ENCODE measurements at places on chromosomes 5 and 9.
A peak's percentile ranks its signal among the peaks of the same experiment; 100 is the strongest.

DNA sequence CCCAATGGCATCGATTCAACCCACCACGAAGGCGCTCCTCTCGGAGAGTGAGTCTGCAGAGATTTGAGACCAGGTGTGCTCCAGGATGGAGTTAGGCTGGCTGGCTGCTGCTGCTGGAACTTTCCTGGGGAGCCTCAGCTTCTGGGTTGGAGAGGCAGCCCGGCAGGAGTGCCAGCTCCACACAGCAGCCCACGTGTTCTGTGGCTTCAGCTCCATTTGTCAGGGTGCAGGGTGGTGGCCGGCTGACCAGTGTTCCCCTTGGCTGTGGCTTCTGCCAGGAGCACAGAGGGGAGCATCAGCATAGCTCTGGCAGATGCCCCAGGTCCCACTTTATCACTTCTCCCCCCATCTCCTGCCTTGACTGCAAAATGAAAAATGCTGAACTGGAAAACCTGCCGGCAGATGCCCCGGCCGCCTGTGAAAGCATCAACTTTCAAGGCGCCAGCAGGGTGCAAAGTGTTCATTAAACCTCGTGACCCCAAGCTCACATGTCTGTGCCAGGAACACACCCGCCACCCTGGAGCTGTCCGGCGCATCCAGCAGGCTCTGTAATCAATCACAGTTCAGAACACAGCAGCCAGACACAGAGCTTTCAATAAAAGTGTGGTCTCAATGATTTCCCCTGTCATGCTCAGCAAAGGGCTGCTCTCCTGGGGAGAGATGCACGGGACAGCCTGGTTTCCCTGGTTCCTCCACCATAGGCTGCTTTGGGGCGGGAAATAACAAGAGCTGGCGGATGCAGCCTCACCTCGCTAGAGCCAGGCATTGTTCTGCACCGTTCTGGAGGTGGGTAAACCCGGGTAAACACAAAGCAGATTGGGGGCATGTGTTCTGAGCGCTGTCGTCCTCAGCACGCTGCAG lies 53.2 kb downstream of the TRIP13 start:
- no peak for DNase-seq

GRCh38 chr5:34043099-34043876 lies at the start of gene C1QTNF3:
C1QTNF3 (minus strand) TSS chr5:34043213; CDS start chr5:34043125, 88 bp downstream.
- no peak for DNase-seq

- no peak for DNase-seq
Observed at GRCh38 chr5:94675965-94676618, 57.6 kb downstream of the SLF1 start.

- DNase-seq: no peak
Observed at GRCh38 chr5:102911973-102912372, 156.9 kb downstream of the PAM start.

GRCh38 chr9:26326563-26326962 lies 566.0 kb downstream of the CAAP1 start:
- DNase-seq: peak; percentile 43

GRCh38 chr9:76512826-76513225 lies 53.8 kb downstream of the GCNT1 start:
- DNase-seq: peak; percentile 43

DNA sequence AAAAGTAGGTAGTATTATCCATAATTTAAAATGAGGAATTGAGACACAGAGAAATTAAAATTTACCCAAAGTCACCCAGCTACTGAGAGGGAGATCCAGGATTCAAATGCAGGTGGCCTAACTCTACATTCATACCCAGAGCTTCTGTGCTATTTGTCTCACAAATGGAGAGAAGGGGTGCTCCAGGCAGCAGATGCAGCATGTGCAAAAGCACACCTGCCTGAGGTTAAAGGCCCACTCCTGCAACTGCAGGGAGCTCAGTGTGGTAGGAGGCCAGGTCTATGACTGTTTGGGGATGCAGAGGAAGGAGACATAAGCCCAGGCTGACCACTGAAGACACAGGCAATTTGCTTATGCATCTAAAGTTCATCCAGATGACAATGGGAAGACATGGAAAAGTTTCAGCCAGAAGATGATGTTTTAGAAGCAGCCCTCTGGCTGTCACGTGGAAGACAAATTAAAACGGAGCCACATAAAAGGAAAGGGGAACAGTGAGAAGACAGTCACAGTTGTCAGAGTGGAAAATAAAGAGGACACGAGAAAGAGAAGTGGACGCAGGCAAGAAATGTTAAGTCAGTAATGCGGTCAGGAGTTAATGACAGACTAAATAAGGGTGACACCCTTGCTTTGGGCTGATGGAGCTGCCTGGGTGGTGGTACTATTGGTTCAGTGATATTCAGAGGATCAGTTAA lies 214.7 kb downstream of the EBF1 start:
- no peak for DNase-seq

- no peak for DNase-seq
Observed at GRCh38 chr9:84471816-84472215, 131.3 kb upstream of the SLC28A3 start.

- DNase-seq: no peak
Observed at GRCh38 chr5:16797951-16798350, 138.1 kb downstream of the MYO10 start.

DNA sequence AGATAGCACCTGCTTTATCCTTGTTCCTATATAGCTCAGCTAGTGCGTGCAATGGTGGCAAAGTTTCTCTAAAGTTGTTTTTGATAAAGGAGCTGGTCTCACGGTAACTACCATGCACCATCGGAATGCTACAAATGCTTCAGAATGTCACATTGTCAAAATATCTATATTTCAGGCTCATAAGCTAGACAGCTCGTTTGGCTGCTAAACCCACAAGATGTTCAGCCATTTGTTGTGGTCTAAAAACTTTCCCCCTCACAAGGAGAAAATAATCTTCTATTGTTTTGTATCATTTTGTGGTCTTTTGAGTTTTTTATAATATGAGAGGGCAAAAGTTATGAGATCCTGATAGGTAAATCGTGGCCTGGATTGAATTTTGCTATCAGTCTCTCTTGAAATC lies 137.9 kb downstream of the NTRK2 start:
- no peak for DNase-seq

DNA sequence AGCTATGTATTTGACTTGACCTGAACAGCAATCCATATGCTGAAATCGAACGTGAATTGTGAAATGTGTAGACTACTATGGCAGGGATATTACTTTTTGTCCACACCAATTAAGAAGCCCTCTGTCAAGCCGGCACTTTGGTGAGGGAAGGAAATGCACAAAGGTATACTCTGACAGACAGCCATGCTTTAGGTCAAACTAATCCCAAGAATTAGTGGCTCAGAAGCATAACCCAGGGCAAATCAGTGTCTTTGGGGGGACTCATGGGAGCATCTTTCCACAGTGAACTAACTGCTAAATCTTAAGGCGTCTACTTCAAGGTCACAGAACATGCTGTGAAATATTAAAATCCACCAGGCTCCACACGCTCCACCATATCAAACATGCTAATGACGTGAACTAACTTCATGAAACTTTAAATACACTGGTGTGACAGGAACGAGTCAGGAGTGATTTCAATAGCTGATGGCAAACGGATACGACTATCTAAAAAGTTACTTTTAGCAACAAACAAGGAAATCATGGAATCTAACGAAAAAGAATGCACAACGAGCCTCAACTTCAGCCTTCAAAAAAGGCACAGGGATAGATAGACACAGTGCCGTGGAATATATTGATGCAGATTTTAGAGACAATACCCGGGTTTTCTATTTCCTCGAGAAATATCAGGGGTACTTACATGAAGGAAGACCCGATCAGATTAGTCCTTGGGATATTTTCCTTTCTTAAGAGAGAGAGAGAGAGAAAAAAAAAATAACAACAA lies 527 bp downstream of the MEF2C start:
- peak; percentile 25 for DNase-seq

GRCh38 chr9:127854184-127854806 lies at the start of gene ENG:
ENG (minus strand) TSS chr9:127854658; CDS start chr9:127854355, 303 bp downstream.
- peak; percentile 64 for DNase-seq

DNA sequence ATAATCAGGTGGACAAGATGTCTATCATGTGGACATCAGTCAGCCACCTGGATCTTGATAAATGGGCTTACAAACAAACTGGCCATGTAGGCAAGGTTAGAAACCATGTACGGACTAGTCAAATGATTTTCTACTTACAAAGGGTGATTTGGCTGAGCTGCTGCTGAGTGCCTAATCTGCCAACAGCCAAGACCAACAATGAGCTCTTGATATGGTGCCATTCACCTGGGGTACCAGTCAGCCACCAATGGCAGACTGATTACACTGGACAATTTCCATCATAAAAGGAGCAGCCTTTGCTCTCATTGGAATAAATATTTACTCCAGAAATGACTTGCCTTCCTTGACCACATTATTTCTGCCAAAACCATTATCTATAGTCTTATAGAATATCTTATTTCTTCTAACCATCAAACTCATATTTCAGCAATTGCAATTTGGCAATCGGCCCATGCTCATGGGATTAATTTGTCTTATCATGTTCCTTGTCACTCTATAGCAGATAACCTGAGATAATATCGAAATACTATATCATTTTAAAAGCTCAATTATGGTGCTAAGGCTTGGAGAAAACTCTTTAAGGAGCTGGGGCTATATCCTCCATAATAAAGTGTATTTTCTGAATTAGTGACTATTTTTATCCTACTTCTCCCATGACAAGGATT lies 135.1 kb downstream of the SLC25A46 start:
- no peak for DNase-seq

DNA sequence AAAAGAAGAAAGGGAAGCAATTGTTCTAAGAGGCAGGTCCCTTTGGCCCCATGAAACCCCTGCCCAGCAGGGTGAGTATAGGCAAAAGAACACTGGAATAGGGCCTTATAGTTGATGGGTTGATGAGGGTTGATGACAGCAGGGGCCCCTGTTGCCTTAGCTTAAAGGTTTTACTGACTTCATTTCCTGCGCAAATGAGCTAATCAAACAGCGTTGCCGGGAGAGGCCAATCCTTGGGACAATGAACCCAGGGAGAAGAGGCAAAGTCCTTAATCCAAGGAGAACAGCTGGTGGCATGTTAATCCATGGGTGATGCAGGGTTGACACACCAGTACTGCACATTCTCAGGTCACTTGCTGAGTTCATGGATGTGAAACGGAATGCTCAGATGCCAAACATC lies 22.0 kb upstream of the EPB41L4B start:
- no peak for DNase-seq

DNA sequence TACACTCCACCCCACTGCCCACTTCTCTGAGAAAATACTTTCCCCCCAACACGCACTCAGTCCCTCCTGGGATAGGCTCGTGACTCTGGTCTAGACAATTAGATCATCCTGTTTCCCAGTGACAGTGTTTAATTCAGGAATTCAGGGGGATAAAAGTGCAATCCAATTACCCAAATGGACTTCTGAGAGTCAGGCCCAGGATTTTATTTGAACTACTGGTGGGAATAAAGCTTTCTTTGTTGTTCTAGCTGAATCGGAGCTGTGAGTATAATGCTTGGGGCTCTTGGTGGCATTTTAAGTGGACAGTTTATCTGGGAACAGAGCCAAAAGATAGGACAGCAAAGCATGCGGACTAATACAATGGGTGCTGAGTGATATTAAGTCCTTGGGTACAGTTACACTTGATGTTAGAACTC lies 683.3 kb downstream of the MAT2B start:
- DNase-seq: no peak

DNA sequence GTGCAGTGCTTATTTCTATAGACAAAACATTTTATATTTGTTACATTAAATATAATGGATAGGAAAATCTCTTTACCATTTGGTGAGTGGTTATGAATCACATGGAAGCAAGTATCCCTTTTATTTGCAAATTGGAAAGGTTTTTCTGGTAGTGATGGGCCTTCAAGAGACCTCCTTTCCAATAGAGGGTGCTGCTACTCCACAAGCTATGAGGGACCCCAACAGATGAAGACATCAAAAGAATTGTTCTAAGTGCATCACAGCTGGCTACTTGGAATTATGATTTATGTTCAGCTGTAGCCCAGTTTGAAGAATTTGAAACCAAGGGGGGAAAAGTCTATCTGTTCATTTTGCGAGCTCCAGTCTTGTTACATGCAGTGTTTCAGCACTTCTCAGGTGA lies 493.7 kb upstream of the SGCD start:
- DNase-seq: no peak

- DNase-seq: no peak
Observed at GRCh38 chr5:129110742-129111141, 16.2 kb downstream of the ISOC1 start.

- no peak for DNase-seq
Observed at GRCh38 chr9:121295662-121296191, 27.8 kb downstream of the GSN start.

GRCh38 chr9:33633636-33634035 lies 109.6 kb downstream of the ANKRD18B start:
- DNase-seq: no peak

- DNase-seq: no peak
Observed at GRCh38 chr5:87909382-87909781, 359.3 kb downstream of the TMEM161B start.

DNA sequence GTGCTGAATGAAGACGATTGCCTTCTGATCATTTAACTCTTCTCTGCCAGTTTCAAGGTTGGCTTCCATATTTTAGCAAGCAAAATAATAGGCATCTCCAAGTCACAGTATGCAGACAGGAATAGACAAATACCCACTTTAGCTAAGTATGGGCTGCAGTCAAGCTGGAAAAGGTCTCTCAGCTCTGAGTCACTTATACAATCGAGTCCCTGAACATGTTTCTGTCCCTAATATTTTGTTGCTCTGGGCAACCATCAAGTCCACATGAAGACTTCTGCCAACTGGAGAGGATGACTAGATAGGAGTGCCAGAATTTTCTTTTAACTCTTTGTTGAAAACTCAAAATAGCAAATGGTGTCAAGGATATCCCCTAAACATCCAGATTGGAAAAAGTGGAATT lies 575.3 kb downstream of the RAB3C start:
- no peak for DNase-seq

DNA sequence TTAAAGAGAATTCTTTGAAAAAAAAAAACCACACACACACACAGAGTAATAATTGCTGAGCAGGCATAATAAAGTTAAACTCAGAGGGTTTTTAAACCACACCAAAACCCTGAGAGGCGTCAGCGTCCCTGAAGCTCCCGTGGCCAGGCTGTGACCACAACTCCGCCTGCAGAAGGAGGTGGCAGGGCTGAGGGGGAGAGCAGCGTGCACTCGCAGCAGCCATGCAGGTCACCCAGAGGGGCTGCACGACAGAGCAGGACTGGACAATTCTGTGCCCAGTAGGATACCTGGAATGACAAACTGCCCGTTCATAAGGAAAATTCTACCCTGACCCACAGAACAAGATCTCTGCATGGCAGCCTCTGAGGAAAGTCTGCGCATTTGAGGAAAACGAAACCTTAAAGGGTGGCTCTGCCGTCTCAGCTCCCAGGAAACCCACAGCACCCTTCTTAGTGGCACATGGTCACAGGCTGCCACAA lies 44.0 kb downstream of the ROR2 start:
- DNase-seq: peak; percentile 53

All from suppressor macrophage treated with lipopolysaccharide for 4 hours (primary cell).